Right atrium auricular region (tissue), 2 donors: ENCODE measurements at places on chromosomes 7 and 10. TPM values are rescaled to one million over a fixed set of nuclear protein-coding genes. Genes with fewer than 3 reads are reported as not detected.

The BLNK gene
- 0.39 TPM for total RNA-seq

The TMEM196 gene
- not detected for total RNA-seq

The ZNF804B gene
- 0.20 TPM for total RNA-seq

The CC2D2B gene
- total RNA-seq, result 0.98 TPM

The PRR15 gene
- total RNA-seq, result 26.3 TPM

DNA sequence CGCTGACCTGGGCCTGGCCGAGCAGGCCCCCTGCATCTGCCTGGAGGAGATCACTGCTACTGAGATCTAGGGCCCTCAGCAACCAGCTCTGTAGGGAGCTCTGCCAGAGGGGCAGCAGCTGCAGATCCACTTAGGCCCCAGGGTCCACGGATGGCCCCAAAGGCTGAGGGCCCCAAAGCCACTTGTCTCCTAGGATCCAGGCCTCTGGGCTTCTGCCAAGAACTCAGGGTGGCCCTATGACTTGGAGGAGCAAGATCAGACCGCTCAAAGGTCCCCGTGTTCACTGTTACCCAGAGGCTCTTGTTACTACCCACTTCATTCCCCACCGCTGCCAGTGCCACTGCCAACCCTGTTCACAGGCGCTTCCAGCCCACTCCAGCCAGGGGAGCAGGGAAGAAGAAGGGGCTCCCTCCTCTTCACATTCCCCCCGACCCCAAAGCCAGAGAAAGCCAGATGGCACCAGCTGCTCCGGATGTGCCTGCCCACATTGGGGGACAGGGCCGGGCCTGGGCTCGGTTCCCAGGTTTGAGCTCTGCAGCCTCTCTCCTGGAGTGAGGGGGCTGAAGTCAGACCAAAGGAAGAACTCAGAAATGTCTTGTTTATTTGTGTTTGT lies 7.6 kb downstream of the LZTS2 start:
- H3K4me1 ChIP-seq, result no peaks in the 10 kb centered on the region
- H3K27me3 ChIP-seq, result no peaks in the 10 kb centered on the region
- no peak overlapping the region for H3K4me3 ChIP-seq
- no peak for DNase-seq

GRCh38 chr10:10043083-10043482 lies 974.6 kb upstream of the CELF2 start:
- no peak overlapping the region for H3K4me3 ChIP-seq
- H3K36me3 ChIP-seq, result no peaks in the 10 kb centered on the region
- H3K4me1 ChIP-seq, result no peaks in the 10 kb centered on the region
- no peak overlapping the region for H3K27ac ChIP-seq
- no peaks in the 10 kb centered on the region for H3K27me3 ChIP-seq

- H3K4me3 ChIP-seq, result no peak overlapping the region
- H3K27ac ChIP-seq, result peak overlapping the region; percentile 3
- no peaks in the 10 kb centered on the region for H3K36me3 ChIP-seq
These were observed 144.7 kb downstream of the PFKFB3 start for GRCh38 chr10:6347391-6347951.

DNA sequence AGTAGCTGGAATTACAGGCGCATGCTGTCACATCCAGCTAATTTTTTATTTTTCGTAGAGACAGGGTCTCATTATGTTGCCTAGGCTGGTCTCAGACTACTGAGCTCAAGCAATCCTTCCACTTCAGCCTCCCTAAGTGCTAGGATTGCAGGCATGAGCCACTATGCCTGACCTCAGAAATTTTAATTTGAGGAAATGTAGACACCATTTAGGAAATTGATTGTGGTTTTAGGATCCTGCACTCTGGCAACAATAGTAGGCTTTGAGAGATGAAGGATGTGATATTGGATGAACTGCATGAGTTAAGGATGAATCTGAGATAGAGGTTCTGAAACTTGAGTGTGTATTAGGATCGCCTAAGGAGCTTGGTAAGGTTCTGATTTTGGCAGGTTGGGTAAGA lies 66.5 kb downstream of the PPP1R9A start:
- DNase-seq, result no peak
- H3K36me3 ChIP-seq, result no peaks in the 10 kb centered on the region
- no peak overlapping the region for H3K4me3 ChIP-seq
- H3K27me3 ChIP-seq, result no peaks in the 10 kb centered on the region
